Hindlimb muscle (tissue), 1 donor: ENCODE measurements at places on chromosomes 2 and 18.

DNA sequence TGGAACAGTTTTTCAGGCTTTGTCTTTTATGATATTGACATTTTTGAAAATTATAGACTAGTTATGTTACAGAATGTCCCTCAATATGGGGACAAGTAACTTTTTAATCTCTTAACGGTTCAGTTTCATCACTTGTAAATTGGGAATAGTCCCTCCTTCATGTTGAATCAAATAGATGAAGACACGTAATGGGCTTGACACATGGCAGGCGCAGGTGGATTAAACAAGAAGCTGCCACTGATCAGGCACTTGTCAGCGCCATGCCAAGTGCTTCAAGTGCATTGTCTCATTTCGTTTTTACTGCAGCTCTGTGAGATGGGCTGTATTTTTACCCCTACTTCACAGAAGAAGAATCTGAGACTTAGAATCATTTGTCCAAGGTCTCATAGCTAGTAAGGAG is 9.5 kb upstream of the SMAD4 start:
- DNase-seq = no peak

DNA sequence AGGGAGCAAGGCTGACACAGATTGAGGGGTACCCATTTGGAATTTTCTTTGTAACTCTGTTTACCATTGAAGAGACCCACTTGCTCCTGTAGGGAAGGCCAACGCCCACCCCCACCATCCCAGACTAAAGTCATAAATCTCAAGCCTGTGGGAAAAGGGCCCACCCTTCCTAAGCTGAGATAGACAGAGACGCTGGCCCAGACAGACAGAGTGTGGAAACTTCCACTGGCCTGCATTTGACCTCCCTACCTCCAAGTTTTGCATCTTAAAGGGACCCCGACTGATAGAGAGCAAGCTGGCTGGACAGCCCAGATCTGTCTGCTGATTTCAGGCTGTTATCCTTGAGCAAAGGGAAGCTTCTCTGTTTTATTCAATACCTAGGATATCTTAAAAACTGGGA is 48.2 kb upstream of the SLC14A2 start:
- DNase-seq = peak; percentile 63

GRCh38 chr2:132667706-132668105 is 2.3 kb downstream of the LYPD1 start:
- DNase-seq = no peak

- DNase-seq = no peak
These were observed 297.9 kb downstream of the SOX11 start for GRCh38 chr2:5990086-5990485.

GRCh38 chr2:20226152-20226545 is 1.2 kb upstream of the SDC1 start:
- no peak for DNase-seq

- DNase-seq = no peak
These were observed 92.3 kb downstream of the GYPC start for GRCh38 chr2:126748188-126748760.
